ENCODE measurements at places on chromosomes 4 and X. TPM values are rescaled to one million over a fixed set of nuclear protein-coding genes. Genes with fewer than 3 reads are reported as not detected.

COL25A1 gene
- total RNA-seq, result 6.9 TPM

FGF5 gene
- total RNA-seq, result 6.1 TPM

CLGN gene
- total RNA-seq, result 1.6 TPM

GAB1 gene
- 16.1 TPM for total RNA-seq

FRMD7 gene
- total RNA-seq, result not detected

ACSL4 gene
- total RNA-seq, result 146 TPM

PLAC8 gene
- not detected for total RNA-seq

CT55 gene
- total RNA-seq, result not detected

HSFX3 gene
- total RNA-seq, result not detected

TASL gene
- total RNA-seq, result not detected

P2RY4 gene
- total RNA-seq, result not detected

GTPBP6 gene
- 25.5 TPM for total RNA-seq

ANK2 gene
- total RNA-seq, result 23.2 TPM

PGK1 gene
- 194 TPM for total RNA-seq

CXCL13 gene
- total RNA-seq, result under 0.01 TPM

GRCh38 chrX:30313322-30313721, 4.1 kb upstream of the NR0B1 start:
- no peak for DNase-seq

- no peak for DNase-seq
Observed at GRCh38 chr4:155935389-155935986, 18.2 kb downstream of the CTSO start.

DNA sequence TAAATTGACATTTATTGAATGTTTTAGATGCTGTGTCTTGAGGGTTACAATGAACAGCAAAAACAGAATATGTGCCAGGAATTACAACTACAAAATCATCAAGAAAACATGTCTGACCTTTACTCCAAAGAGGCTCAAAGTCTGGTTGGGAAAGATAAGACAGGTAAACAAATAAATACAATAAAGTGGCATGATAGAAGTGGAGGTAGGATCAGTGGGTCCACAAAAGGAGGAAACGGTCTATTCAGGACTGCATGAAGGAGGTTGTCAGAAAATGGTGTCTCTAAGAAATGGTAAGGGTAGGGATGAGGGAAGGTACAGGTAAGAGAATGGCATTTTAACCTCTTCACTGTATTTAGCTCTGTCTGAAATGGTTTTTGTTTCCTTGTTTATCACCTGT, 3.8 kb downstream of the ARHGEF38 start:
- no peak for DNase-seq

DNA sequence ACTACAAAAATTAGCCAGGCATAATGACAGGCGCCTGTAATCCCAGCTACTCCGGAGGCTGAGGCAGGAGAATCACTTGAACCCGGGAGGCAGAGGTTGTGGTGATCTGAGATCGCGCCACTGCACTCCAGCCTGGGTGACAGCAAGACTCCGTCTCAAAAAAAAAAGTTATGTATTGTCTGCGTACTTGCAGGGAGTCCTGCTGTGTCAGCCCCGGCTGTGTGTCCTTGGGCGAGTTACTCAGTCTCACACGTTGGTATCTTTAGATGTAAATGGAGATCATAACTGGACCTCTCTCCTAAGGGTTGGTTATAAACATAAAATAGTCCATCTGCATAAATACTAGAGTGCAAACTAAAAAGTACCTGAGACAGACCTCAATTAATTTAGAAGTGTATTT, 22.7 kb upstream of the TBC1D14 start:
- DNase-seq, result no peak

- DNase-seq, result no peak
Observed at GRCh38 chrX:672931-673330, 42.3 kb downstream of the SHOX start.

DNA sequence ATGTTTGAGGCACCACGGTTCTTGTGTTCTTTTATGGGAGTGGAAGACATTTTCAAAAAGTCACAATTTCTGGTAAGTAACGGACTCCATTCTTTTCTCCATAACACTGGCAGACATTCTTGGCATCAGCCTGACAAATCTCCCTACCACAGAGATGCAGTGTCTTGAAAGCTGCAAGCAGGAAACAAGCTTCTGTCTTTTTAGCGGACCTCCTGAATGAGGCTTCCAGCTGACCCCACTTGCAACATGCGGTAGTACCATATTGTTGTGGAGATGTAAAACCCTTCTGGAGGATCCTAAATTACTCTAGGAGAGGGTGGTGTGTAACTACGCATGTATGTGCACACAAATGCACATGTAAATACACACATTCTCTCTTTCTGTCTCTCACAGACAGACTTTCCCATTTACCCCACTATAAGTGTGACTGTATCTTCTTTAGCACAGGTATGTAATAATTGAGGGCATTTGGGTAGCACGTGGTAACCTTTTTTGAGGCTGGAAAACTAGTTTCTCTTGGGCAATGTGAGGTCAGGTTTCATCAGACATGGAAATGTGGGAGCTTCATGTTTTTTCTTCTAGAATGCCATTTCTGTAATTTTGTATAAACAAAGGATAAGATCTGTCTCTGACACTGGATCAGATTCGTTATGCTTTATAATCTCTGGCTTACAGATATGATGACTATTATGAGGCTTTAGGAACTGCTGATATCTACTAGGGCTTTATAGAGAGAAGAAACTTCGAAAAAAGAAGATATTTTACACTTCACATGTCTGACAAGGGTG, 130.1 kb downstream of the MGST2 start:
- DNase-seq, result peak; percentile 57

DNA sequence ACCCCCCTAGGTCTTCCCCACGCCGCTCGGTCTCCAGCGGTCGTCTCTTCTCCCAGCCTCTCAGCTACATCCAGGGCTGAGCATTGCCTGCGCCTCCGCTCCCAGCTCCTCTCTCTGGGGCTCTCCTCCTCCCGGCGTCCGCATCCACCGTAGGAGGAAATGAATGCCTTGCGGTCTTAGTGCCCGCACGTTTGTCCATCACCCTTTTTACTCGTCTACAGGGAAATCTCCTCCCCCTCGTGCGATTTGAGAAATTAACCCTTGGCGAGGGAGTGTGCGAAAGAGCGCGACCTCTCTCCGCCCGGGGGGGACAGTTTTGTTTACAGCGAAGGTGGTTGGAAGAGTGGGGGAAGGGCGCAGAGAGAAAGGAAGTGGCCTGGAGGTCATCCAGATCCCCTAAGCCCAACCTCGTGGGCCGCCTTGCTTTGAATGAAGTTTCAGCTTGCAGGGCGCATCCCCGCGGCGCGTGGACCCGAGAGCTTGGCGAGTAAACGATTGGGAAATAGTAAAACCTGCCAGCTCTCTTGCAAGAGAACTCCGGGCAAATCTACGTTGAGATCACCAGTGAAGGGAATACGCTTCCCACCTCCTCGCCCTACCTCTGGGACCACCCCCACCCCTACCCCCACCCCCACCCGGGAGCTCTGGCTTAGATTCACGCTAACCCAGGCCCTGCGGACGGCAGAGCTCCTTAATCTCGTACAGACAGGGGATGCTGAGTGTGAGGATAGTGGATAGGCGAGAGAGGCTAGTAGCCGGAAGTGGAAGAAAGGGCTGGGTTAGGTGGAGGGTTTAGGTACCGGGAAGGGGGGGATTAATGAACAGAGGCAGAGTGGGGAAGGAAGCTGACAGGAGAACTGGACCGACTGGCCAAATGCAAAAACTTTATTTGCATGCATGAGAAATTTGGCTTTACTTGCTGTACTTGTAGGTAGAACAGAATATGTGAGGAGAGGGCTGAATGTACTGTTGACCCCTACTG, at the start of gene ELOVL6:
Gene ELOVL6 (minus strand): TSS at position 181 of the 982 bp plus-strand sequence. CDS start 280 bp downstream, outside the sequence.
- peak; percentile 93 for DNase-seq

DNA sequence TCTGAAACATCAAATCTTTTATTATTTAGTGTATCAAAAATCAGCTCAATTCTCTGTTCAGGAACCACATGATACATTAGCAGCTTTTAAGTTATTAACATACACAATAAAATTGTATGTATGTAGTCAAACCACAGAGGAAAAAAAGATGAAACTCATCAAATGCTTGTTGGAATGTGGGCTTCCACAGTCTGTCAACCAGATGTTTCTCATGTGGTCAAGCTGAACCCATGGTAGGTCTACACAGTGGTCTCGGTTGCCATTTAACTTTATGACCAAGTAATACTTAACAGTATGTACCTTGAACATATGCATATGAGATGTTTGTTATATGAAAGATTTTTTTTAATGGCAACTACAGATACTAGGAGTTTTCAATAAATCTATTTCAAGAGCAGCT, 427.8 kb downstream of the IL15 start:
- no peak for DNase-seq

DNA sequence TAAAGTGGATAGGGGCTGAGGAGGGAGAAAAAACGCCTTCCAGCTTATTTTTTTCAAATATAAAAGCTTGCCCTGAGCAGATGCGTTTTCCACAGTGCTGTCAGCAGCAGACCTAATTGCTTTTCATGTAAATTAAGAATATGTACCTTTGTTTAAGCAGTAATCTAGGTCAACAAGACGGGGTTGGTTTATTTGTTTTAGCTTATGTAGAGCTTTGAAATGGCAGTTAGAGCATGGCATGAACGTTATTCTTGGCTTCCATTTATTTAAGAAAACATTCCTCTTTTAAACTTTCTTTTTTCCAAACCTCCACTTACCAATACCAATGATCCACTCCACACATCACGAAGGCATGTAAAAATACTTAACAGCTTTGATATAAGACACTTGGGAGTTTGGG, 220.3 kb upstream of the TENM3 start:
- no peak for DNase-seq

- peak; percentile 14 for DNase-seq
Observed at GRCh38 chrX:129654652-129655546, at the start of gene APLN. TSS of gene APLN (minus strand) at chrX:129654956. CDS start at chrX:129654630, 326 bp downstream.

DNA sequence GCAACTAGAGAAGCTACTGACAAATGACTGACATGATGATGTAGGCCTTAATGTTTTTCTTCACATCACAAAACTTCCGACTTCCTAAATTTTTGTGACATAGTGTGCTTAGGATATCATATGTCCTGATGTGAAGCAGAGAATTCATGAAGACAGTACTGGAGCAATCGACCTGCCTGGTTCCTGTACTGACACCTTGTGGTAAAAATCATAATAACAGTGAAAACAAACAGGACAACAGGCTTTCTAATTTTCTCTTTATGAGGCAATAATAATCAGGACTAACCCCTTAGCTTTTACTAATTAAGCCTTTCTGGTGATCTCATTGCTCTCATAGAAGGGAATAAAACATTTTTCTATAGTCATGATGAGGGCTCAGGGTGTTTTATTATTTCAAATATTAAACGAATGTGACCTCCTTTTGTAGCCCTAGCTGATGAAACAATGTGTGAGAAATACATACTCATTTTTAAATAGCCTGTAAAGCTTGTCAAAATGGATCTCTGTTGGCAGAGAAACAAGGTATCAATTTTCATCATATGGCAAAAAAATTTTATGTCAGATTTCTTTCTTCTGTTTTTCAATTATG, 158.4 kb downstream of the TENT5D start:
- peak; percentile 4 for DNase-seq

DNA sequence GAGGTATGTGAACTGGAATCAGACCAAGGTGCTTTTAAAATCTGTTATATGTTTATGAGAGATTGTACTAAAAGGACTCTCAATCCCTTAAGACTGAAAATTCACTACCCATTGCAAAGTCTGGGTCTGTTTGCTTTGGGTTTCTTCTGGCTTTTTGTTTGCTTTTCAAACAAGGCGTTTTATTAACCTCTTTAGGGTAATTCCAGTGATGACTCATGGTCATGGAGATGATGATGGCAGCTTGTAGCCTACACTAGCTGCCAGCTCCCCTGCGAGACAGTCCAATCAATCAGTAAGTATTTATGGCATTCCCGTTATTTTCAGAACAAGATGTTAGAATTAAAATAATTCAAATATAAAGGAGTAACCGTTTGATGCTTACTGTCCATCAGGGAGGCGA, 643.8 kb upstream of the FTHL17 start:
- DNase-seq, result no peak

DNA sequence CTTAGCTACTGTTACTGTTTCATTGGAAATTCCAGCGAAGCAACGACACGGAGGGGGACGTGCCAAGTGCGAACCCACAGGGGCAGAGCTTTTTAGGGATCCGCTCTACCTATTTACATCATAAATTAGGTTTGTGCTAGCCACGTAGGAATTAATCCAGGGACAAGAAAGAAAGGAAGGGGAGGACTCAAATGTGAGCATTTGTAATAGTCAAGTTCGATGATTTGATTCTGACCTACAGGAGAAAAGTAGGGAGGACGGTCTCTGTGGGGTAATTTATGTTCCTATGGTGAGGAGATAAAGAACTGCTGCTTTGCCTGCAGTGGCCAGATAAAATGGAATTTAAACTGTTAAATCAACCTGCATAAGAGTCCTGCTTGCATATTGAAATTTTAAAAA, 1.7 kb downstream of the INTS6L start:
- DNase-seq, result no peak

GRCh38 chr4:1850276-1850675, 5.7 kb downstream of the LETM1 start:
- peak; percentile 37 for DNase-seq

- DNase-seq, result no peak
Observed at GRCh38 chr4:31169846-31170245, 449.7 kb downstream of the PCDH7 start.

DNA sequence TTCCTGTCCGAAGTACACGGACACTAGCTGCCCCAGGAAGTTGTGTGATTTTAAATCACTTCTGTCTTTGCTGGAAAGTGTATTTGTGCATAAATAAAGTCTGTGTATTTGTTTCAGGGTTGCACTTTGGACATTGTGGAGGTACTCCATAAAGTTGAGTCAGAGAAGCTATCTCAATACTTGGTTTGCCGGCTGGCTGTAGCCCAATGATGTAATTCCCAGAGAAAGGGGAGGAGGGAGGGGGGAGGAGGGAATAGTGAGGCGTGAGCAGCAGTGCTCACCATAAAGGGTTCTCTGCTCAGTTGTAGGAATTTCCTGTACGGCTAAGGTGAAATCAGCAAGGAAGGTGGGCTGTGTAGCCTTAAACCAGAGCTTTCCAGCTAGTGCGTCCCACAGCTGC, 7.5 kb downstream of the APEX2 start:
- DNase-seq, result peak; percentile 57

- DNase-seq, result peak; percentile 4
Observed at GRCh38 chr4:3452376-3452775, 10.6 kb downstream of the HGFAC start.

- DNase-seq, result no peak
Observed at GRCh38 chr4:87497159-87497558, 32.0 kb downstream of the SPARCL1 start.

DNA sequence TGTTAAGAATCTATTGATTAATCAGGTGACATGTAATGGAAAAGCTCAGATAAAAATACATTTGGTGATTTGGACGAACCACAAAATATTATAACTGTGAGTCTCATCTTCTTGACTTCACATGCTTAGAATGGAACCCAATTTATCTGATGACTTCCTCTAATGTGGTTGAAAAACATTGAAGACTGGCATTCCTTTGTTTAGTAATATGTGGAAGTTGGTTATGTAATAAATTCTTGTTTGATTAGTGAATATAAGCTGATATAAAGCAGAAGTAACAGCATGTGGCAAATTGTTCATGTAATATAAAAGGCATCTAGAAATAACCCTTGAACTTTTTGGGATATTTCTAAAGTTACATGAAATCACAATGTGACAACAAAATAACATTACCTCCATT, 9.7 kb downstream of the GIMD1 start:
- DNase-seq, result peak; percentile 30
